Occipital lobe (tissue), 3 donors: ENCODE measurements at places on chromosomes 3 and 15. TPM values are rescaled to one million over a fixed set of nuclear protein-coding genes. Genes with fewer than 3 reads are reported as not detected.

Gene RPUSD3
- 20.9 TPM for total RNA-seq

Gene TNIK
- 76.7 TPM for total RNA-seq

Gene LRRC31
- total RNA-seq, result not detected

Gene TXNRD3
- 15.3 TPM for total RNA-seq

Gene ARNT2
- total RNA-seq, result 56.6 TPM

Gene KLHL40
- total RNA-seq, result not detected

Gene LYZL4
- total RNA-seq, result not detected

Gene ILDR1
- total RNA-seq, result not detected

Gene ZNF385D
- total RNA-seq, result 14.0 TPM

Gene C2CD4B
- total RNA-seq, result 0.94 TPM

Gene UROC1
- total RNA-seq, result not detected

Gene CHRNA5
- total RNA-seq, result 4.8 TPM

Gene SCG5
- 124 TPM for total RNA-seq

Gene GP9
- total RNA-seq, result not detected

Gene REC114
- not detected for total RNA-seq

Gene GOLGA8H
- 0.31 TPM for total RNA-seq

Gene HRG
- total RNA-seq, result not detected

Gene MESP2
- total RNA-seq, result not detected

Gene ARGFX
- total RNA-seq, result not detected

Gene CAV3
- not detected for total RNA-seq

Gene GOLGA6L7
- total RNA-seq, result not detected

Gene FETUB
- total RNA-seq, result not detected

Gene DAZL
- total RNA-seq, result not detected

Gene COPG1
- 117 TPM for total RNA-seq

Gene GNAI2
- 84.5 TPM for total RNA-seq

Gene ADAMTS9
- total RNA-seq, result 17.3 TPM

Gene PRRT3
- 4.1 TPM for total RNA-seq

Gene CHST13
- total RNA-seq, result not detected

Gene IGSF11
- 11.9 TPM for total RNA-seq

Gene SLC22A13
- total RNA-seq, result 0.94 TPM

Gene IL17RE
- total RNA-seq, result not detected
